ENCODE measurements at places on chromosomes 5 and 9.

GRCh38 chr5:79242242-79243039 is 6.5 kb downstream of the JMY start:
- no peak for DNase-seq

DNA sequence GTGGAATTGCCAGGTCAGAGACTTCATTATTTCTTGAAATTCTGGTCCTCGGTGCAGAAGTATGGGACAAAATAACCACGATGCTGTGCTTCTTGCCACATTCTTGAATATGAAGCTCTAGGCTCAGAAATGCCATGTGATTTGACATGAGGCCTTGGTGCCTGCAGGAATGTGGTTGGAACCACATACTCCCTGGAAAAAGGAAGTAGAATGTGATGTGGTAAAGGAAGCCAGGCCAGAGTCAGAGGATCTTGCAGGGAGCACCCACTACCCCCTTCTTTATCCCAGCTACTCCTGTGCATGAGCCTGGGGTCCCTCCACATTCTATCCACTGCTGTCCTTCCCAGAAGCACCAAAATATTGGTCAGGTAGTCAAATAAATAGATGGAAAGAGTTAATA is 80.9 kb downstream of the FOXD1 start:
- no peak for DNase-seq

DNA sequence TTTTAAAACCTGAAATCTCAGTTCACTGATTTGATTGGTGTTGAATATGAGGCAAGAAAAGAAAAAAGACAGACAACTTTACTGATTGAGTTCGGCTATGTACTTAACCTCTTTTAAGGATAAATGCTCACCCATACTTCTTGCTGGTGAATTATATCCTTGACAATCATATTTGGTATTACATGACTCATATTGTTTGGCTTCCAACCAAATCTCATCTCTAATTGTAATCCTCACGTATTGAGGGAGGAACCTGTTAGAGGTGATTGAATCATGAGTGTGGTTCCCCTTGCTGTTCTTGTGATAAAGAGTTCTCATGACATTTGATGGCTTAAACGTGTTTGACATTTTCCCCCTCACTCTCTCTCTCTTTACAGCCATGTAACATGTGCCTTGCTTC is 255.6 kb upstream of the IZUMO3 start:
- no peak for DNase-seq

GRCh38 chr9:111985315-111985714 is 88.7 kb downstream of the UGCG start:
- no peak for DNase-seq

DNA sequence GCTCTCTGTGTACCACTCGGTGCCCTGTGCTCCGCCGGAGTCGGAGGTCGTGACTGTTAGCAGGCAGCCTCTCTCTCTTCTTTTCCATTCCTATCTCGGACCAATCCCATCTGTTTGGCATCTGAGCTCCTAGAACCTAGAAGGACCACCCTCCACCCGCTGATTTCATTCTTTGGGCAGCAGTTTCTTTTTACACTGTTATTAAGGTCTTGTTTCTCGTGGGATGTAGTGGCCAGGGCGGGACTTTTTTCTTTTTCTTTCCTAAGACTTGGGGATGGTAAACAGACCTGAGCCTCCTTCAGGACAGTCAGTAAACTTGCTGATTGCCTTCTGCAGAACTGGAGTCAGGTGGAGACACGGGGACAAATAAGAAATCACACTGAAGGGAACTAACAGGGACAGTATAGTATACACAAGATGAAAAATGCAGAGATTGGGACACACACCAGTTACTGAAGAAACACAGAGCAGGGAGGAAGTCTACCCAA is 500 bp downstream of the URM1 start:
- no peak for DNase-seq

- no peak for DNase-seq
Observed at GRCh38 chr5:164518067-164518740, 1012.8 kb downstream of the MAT2B start.
